ENCODE measurements at places on chromosomes 16 and 17.

DNA sequence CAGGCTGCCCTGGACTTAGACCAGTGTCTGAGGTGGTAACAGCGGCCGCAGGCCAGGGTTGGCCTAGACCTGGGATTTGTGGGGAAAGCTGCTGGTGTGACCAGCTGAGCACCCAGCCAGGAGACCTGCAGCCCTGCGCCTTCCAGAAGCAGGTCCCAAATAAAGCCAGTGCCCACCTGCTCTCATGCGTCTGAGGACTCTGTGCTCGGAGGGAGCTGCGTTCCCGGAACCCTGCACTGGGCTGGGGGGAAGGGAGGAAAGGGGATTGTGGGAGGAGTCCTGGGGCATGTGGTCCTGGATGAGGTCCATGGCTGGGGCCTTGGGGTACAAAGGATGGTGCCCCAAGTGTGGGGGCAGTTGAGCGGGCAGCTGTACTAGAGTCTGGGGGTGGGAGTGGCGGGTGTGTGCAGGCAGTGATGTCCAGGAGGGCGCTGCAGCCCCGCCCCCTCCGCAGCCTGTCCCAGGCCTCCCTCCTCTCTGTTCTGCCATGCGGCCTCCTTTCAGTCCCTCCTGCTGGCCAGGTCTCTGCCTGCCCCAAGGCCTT, 1.8 kb upstream of the NECAB2 start:
- DNase-seq, result no peak

- DNase-seq, result no peak
Observed at GRCh38 chr17:78999056-78999768, 10.4 kb downstream of the CANT1 start.

- no peak for DNase-seq
Observed at GRCh38 chr17:4329838-4330237, 36.6 kb downstream of the UBE2G1 start.

GRCh38 chr16:799948-800833, at the start of gene GNG13:
Gene GNG13, minus strand, starts transcription at chr16:800734. Its CDS starts 1,657 bp downstream, at chr16:799077.
- DNase-seq, result no peak

GRCh38 chr17:74875155-74875976, 2.6 kb upstream of the FDXR start:
- DNase-seq, result no peak

All from D721Med (cell line).